Placental pericyte (primary cell): ENCODE measurements at places on chromosomes 3 and 15. TPM values are rescaled to one million over a fixed set of nuclear protein-coding genes. Genes with fewer than 3 reads are reported as not detected.

ERICH6 gene
- 0.14 and 0.22 TPM in 2 replicates for total RNA-seq

RHOV gene
- not detected in 2 replicates for total RNA-seq

RAMAC gene
- 32.1 and 41.6 TPM in 2 replicates for total RNA-seq

PSTPIP1 gene
- not detected in 2 replicates for total RNA-seq

TLR9 gene
- total RNA-seq, result not detected in 2 replicates

ZNF80 gene
- not detected in 2 replicates for total RNA-seq

IL17RE gene
- total RNA-seq, result 0.72 and 0.88 TPM in 2 replicates

FBN1 gene
- total RNA-seq, result 499 and 721 TPM in 2 replicates

TIMP4 gene
- total RNA-seq, result 0.66 and 2.0 TPM in 2 replicates

MAP6D1 gene
- total RNA-seq, result 1.8 and 2.0 TPM in 2 replicates

RLBP1 gene
- not detected in 2 replicates for total RNA-seq

CNTN3 gene
- total RNA-seq, result 0.66 and 2.6 TPM in 2 replicates

BNC1 gene
- 26.5 and 54.5 TPM in 2 replicates for total RNA-seq

AHSG gene
- not detected in 2 replicates for total RNA-seq

VWA5B2 gene
- total RNA-seq, result not detected in 2 replicates

ANKUB1 gene
- total RNA-seq, result not detected in 2 replicates

SNX22 gene
- under 0.01 and 0.14 TPM in 2 replicates for total RNA-seq

ITPKA gene
- 3.5 and 7.7 TPM in 2 replicates for total RNA-seq

DYNLT2B gene
- 2.0 and 4.6 TPM in 2 replicates for total RNA-seq

RGMA gene
- not detected in 2 replicates for total RNA-seq

CHRNA7 gene
- total RNA-seq, result under 0.01 and 0.22 TPM in 2 replicates

CCR5 gene
- total RNA-seq, result not detected in 2 replicates

COLQ gene
- total RNA-seq, result 0.29 and 0.66 TPM in 2 replicates

IGSF11 gene
- not detected in 2 replicates for total RNA-seq

PLA2G4D gene
- not detected in 2 replicates for total RNA-seq

SLC28A1 gene
- total RNA-seq, result not detected in 2 replicates

CFAP100 gene
- not detected in 2 replicates for total RNA-seq

LDHAL6B gene
- not detected in 2 replicates for total RNA-seq

CHRM5 gene
- under 0.01 TPM in 1 of 2 replicates, not detected in the other for total RNA-seq

SCG5 gene
- 6.6 and 16.5 TPM in 2 replicates for total RNA-seq

ZNF662 gene
- total RNA-seq, result 1.1 and 1.3 TPM in 2 replicates

DENND4A gene
- 14.7 and 22.5 TPM in 2 replicates for total RNA-seq

ZNF385D gene
- 0.43 TPM in 1 of 2 replicates, not detected in the other for total RNA-seq

TMEM212 gene
- not detected in 2 replicates for total RNA-seq

VGLL3 gene
- total RNA-seq, result 27.6 and 85.9 TPM in 2 replicates

LAMB2 gene
- 303 and 395 TPM in 2 replicates for total RNA-seq

SERPINI2 gene
- total RNA-seq, result not detected in 2 replicates

IMPG2 gene
- 0.14 and 0.22 TPM in 2 replicates for total RNA-seq

GPR176 gene
- 177 and 201 TPM in 2 replicates for total RNA-seq

GHSR gene
- not detected in 2 replicates for total RNA-seq

STAC gene
- 0.14 and 0.44 TPM in 2 replicates for total RNA-seq

NR1I2 gene
- under 0.01 TPM in 1 of 2 replicates, not detected in the other for total RNA-seq

EPB42 gene
- total RNA-seq, result not detected in 2 replicates

ST8SIA2 gene
- not detected in 2 replicates for total RNA-seq

P2RY1 gene
- under 0.01 and 0.43 TPM in 2 replicates for total RNA-seq

CTXN2 gene
- total RNA-seq, result not detected in 2 replicates

AMT gene
- total RNA-seq, result 0.29 and 1.1 TPM in 2 replicates

PPP1R14D gene
- total RNA-seq, result not detected in 2 replicates

CPLX3 gene
- total RNA-seq, result not detected in 2 replicates

DAZL gene
- 0.14 TPM in 1 of 2 replicates, not detected in the other for total RNA-seq

TMCO5A gene
- not detected in 2 replicates for total RNA-seq

HCN4 gene
- not detected in 2 replicates for total RNA-seq
